Astrocyte (in vitro differentiated cells and primary cell): ENCODE measurements at places on chromosomes 7 and 10. TPM values are rescaled to one million over a fixed set of nuclear protein-coding genes. Genes with fewer than 3 reads are reported as not detected.

DNA sequence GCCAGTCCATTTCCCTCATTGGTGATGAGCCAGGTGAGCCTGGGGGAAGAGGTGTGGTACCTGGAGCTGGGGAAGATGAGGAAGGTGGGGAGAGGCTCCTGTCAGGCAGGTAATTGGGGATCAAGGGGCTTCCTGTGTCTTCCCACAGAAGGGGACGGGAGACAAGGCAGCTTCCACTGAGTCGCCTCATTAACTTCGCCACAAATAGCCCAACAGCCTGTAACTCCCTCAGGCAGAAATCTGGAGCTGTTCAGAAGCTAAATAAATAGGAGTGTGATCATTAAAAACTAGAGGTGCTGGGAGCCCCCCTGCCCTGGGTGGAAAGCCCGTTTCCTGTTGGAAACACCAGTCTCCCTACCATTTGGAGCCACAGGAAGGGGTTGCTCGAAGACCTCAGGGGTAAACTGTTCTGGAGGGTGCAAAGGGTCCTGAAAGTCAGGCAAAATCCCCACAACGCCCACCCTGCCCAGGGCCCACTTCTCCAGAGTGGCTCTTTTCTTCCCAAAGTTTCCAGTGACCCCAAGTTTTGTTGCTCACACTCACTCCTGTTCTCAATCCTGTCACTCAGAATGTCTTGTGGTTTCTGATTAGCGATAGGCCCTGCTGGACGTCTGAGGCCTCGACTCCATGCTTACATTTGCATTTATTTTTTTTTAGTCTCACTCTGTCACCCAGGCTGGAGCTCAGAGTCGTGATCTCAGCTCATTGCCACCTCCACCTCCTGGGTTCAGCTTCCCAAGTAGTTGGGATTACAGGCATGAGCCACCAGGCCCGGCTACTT is 25.7 kb downstream of the UNC5B start:
- no peak for DNase-seq

- DNase-seq, result no peak
Observed at GRCh38 chr7:47249361-47249760, 332.6 kb downstream of the TNS3 start.

GRCh38 chr7:66377045-66377444 is 171.9 kb downstream of the TPST1 start:
- DNase-seq, result no peak

FOXP2 gene
- 3.3 and 3.4 TPM in 2 replicates for total RNA-seq

HMX2 gene
- total RNA-seq, result not detected in 2 replicates

FFAR4 gene
- not detected in 2 replicates for total RNA-seq

DNA sequence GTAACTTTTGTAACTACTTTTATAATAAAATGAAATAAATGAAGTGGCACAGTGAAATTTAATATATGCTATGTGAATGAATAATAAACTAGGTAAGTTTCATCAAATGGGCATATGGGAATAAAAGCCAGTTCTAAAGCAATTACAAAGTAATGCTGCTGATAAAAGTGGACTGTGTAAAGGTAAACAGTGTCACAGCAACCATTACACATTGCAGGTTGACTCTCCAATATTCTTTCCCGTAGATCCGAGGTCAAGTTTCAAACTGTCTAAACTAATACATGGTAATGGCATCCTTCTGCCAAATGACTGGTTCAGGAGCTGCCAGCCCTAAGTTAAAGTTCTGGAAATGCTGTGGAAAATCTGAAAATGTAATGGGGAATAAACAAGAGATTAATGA is 6.0 kb downstream of the HIBADH start:
- DNase-seq, result no peak

- DNase-seq, result no peak
Observed at GRCh38 chr7:124785994-124786393, 20.4 kb upstream of the GPR37 start.

- DNase-seq, result no peak
Observed at GRCh38 chr7:35011085-35011484, 26.2 kb downstream of the DPY19L1 start.

CALCR gene
- total RNA-seq, result 5.4 and 5.7 TPM in 2 replicates

- DNase-seq, result peak; percentile 92
Observed at GRCh38 chr10:114987995-114988394, 50.0 kb downstream of the TRUB1 start.

- peak; percentile 38 for DNase-seq
Observed at GRCh38 chr7:11328309-11328708, 354.6 kb downstream of the PHF14 start.

GRCh38 chr10:35453855-35454532 is 117.7 kb downstream of the CCNY start:
- DNase-seq, result peak; percentile 43

DNA sequence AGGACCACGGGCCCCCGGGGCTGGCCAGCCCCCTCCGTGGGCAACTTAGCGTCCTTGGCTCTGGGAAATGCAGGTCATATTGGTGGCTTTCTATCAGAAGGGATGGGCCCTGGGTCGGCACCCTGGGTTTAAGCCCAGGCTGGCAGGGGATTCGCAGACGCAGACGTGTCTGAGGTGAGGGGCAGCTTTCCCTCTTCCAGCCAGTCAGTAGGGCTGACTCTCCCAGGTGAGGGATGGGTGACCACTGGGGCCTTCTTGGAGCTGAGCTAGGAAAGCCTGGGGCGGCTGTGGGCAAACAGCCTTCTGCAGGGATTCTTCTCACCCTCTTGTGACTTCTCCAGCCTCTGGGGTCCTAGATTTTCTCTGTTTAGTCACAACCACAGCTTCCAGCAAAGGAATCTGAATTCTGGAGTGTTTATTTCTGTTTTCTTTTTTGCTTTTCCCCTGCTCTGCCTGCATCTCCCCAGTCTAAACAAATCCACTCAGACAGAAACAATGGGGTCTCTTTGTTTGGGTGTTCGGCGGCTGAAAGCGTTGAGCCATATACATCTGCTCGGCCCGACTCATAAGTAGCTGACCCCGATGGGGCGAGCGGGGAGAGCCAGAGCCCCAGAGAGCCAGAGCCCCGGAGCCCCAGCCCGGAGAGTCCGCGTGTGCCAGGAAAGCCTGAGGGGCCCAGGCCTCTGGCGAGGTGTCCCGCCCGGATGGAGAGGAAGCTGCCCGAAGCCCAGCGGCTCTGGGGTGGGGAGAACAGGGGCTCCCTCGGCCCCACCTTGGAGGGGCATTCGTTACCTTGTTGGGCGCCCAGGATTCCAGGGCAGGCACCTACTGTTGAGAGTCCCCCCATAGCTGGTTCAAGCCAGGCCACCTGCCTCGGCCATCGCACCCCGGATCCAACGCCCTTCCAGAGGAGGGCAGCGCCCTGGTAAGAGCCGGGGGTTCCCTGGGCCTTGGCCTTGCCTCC is 2.0 kb downstream of the MNX1 start:
- no peak for DNase-seq

DNA sequence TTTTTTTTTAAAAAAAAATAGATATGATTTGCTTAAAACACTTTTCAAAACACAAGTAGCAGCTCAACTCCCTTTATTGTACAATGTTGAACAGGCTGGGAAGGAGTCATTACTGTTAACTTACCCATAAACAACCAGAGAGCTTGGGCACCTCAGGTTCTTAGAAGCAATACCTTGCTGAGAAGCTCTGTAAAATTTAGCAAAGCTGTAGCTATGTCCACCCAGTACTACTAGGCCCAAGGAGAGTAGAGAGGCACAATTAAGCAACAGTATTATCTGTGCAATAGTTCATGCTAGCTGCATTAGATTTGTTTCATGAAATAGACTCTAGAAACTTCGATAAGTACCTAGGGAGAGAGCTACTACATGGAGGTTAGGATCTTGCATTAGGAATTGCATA is 32.0 kb downstream of the SEMA3A start:
- DNase-seq, result no peak

DNA sequence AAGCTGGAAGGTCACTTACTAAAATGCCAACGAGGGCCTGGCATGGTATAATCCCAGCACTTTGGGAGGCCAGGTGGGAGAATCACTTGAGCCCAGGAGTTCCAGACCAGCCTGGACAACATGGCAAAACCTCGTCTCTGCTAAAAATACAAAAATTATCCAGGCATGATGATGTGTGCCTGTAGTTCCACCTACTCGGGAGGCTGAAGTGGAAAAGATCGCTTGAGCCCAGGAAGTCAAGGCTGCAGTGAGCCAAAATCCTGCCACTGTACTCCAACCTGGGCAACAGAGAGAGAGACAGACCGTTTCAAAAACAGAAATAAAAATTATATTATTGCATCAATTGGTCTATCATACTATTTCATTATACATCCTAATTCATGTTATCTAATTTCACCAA is 18.1 kb upstream of the FAM53B start:
- DNase-seq, result no peak

NAT16 gene
- total RNA-seq, result 0.16 TPM in 1 of 2 replicates, not detected in the other

DNA sequence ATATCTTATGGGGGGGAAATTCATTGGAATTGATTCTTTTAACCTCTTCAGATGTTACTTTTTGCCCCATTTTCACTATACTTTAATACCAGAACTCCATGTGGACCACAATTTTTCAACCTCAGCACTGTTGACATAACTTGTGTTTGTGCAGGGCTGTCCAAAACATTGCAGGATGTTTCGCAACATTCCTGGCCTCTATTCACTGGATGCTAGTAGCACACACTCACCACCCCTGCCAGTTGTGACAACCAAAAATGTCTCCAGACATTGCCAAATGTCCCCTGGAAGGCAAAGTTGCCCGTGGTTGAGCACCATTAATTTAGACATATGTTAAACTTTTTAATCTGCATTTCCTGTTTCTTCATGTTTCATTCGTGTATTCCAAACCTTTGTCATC is 234.7 kb downstream of the GFRA1 start:
- peak; percentile 34 for DNase-seq

DNA sequence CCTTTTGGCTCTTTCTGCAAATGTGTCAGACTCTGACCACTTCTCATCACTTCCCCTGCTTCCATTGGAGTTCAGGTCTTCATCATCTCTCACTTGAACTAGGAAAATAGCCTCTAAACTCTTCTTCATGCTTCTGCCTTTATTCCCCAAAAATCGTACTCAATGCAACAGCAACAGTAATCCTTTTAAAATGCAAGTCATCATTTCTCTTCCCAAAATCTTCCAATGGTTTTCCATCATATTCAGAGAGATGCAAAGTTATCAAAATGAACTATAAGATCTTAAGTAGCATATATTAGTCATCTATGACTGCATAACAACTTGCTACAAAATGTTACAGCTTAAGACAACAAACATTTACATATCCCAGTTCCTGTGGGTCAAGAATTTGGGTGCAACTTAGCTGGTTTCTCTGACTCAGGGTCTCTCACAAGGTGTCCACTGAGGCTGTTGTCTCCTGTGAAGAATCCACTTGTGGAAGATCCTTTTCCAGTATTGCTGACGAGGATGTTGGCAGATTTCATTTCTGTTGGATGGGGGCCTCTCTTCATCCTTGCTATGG is 31.0 kb upstream of the ETV1 start:
- DNase-seq, result peak; percentile 32

- DNase-seq, result no peak
Observed at GRCh38 chr7:40944981-40945585, 757.8 kb downstream of the INHBA start.

PRF1 gene
- 0.14 and 0.16 TPM in 2 replicates for total RNA-seq

DNA sequence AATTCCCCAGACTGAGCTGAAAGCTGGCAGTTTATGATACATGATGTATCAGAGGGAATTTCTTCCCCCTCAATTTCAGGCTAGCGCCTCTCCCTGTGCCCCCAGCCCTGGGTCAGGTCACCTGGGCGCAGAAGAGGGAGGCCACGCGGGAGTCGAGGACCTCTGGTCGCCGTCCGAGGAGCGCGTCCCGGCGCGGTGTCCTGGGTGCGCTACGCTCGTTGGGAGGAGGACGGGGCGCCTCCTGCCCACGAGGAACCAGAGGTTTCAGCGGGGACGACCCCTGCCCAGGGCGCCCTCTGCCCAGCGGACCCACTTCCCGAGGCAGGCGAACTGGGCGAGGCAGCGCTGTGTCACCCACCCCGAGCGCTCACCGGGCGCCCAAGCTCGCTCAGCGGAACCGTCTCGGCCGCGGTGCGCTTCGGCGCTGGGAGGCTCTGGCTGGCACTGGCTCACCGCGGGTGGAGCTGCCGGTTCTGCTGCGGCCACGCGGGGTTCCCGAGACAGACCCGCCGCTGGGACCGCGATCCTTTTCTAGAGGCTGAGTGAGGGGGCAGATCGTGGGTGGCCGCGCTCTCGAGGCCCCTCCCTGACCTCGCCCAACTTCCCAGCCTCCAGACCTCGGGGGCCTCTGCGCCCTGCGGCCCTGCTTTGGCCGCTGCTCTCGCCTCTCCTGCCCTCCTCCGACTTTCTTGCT is at the start of gene FAM237B:
Gene FAM237B, minus strand, starts transcription at position 504 of the 694 bp plus-strand sequence. CDS start 1,556 bp downstream, outside the sequence.
- DNase-seq, result peak; percentile 31

- no peak for DNase-seq
Observed at GRCh38 chr7:88309819-88310218, 3.1 kb upstream of the STEAP4 start.

MYOZ1 gene
- 2.2 TPM in 2 replicates for total RNA-seq

- DNase-seq, result no peak
Observed at GRCh38 chr7:9242636-9243035, 809.2 kb downstream of the NXPH1 start.

DNA sequence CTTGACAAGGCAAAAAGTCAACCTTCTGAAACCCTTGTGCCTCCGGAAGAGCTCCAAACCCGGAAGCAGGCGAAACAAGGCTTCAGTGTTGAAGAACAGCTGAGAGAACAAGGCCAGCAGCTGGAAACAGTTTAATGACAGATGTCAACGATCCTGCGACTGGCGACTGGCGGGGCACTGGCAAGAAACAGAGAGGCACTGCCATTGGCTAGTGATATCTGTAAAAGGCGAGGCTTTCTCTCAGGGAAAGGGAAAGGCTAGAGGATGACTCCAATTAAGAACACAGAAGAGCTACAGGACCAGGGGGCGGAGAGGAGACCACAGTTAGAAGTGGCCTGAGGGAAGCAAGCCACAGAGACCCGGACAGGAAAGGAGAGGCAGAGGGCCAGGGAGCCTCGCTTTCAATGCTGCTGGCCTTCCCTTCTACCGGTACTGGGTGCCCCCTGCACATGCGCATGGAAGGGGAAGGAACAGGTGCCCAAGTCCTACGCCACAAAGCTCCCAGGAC is 19.4 kb downstream of the ITGB1 start:
- DNase-seq, result no peak
